Lung microvascular endothelial cell (primary cell): ENCODE measurements at places on chromosomes 3 and 15. TPM values are rescaled to one million over a fixed set of nuclear protein-coding genes. Genes with fewer than 3 reads are reported as not detected.
A peak's percentile ranks its signal among the peaks of the same experiment; 100 is the strongest.

DNA sequence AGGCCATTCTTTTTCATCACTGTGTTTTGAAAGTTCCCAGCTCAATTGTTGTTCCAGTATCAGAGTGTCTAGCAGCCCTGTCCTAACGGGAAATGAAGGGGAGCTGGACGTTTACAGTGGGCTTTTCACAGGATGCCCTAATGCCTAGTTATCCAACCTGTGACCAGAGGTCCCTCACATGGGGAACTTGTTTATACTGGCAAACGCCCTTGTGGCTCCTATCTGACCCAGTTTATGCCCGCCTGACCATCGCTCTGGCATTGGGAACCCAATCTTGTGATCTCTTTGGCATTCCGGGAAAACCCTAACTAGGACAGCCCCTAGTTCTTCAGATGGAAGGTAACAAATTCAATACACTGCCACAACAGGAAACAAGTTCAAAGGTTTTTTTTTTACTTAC, 14.5 kb upstream of the MYRIP start:
- DNase-seq, result peak; percentile 69

The LRRC3B gene
- total RNA-seq, result not detected in 2 replicates

- no peak for DNase-seq
Observed at GRCh38 chr3:76615719-76616118, 424.2 kb upstream of the ROBO2 start.

The GOLGA8J gene
- not detected in 2 replicates for total RNA-seq

DNA sequence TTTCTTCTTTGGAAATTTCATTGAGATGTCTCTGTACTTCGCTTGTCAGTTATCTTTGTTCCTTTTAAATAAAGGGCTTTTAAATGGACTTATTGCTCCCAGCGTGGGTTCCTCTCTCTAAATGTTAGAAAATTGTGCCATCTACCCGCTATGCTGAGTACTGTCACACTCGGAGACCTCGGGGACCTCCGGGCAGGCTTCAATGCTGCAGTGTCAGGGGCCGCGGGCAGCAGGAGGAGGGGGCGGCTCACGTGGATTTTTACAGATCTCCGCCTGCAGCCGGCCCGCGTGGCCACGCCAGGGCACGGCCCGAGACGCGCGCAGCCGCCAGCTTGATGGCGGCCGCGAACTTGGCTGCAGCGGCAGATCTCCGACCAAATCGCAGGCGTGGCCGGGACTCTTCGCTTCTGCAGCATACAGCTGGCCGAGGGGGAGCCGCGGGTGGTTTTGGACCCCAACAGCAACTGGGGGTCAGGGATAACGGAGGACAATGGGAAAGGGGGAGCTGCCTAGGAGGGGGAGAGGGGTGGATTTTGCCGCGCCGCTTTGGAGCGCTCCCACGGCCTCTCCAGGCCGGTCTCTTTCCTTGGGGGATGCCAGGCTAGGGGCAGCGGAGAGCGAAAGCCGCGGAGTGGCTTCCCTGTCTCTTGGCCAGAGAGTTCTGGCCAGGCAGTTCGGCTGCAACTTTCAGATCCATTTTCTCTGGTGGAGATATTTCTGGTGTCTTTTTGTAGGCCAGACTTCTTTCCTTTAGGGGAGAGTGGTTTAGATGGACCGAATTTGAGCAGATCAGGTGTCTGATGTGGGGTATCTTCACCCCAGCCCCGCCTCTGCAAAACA, 15.3 kb downstream of the NR2F2 start:
- peak; percentile 94 for DNase-seq

The SENP8 gene
- 1.1 and 1.2 TPM in 2 replicates for total RNA-seq

- DNase-seq, result no peak
Observed at GRCh38 chr15:74808078-74808839, 4.4 kb upstream of the LMAN1L start.

DNA sequence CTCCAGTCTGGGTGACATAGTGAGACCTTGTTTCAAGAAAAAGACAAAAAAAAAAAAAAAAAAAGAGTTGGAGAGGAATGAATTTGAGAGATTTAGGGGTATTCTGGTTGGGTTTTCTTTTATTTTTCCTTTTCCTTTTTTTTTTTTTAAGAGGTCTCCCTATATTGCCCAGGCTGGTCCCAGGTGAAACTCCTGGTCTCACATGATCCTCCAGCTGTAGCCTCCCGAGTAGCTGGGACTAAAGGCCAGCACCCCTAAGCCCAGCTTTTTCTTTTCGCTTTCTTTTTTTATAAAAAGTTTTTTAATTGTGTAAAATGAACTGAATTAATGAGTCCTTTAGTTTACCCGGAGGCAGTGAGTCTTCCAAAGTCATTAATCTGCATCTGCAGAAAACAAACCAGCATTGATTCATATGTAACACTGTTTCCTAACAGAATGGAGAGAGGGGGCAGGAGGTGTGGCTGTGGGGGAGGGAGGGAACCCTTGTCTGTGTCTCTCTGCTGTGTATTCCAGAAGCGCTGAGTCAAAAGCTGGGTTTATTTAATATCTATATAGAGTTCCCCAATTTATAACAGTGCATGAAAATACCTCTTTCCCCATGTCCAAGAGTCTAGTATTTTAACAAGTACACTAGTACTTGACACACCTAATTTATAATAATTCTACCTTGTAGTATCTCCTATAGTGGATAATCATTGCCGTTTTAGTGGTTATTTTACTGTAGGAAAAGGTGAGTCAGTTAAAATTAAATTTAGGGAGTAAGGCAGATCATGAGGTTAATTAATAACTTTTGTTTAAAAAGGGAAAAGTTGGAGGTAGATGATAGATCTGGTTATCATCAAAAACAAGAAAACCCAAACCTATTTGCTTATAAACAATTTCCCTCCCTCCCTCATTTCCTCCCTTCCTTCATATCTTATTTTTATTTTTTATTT, 2.6 kb upstream of the DPPA4 start:
- no peak for DNase-seq

DNA sequence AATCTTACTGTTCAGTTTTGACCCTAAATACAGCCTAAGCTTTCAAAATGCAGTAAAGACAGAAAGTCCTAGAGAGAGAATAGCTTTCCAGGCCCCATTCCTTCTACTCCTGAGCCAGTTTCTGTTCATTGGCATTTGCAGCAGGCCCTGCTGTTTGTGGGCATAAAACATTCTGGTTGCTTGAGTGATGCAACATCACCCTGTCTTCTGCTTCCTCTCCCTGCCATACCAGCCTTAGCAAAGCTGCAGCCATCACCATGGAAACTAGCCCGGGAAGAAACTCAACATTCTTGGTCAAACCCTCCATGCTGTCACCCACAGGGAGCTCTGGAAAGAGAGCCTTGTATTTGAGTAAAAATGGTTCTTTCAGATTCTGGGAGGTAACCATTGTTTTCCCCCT, 325.7 kb downstream of the MAGI1 start:
- no peak for DNase-seq

DNA sequence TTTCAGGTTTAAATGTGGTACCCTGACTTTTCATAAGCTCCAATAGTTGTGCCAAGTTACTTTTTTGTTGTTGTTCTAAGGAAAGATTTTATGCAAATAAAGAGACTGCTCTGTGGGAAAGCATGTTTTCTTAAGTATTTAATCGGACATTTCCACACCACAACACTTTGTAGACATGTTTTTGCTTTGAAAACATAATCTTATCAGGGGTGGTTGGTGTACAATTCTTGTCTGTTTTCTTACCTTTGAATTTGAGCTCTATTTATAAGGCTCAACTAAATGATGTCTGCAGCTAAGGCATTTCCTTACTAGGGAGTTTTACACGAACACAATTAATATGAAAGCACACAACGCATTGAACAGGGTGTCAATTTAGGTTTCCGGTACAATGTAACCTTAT, 81.5 kb upstream of the CDIN1 start:
- peak; percentile 45 for DNase-seq

The CYP8B1 gene
- not detected in 2 replicates for total RNA-seq

The CEP97 gene
- total RNA-seq, result 4.8 and 5.7 TPM in 2 replicates

DNA sequence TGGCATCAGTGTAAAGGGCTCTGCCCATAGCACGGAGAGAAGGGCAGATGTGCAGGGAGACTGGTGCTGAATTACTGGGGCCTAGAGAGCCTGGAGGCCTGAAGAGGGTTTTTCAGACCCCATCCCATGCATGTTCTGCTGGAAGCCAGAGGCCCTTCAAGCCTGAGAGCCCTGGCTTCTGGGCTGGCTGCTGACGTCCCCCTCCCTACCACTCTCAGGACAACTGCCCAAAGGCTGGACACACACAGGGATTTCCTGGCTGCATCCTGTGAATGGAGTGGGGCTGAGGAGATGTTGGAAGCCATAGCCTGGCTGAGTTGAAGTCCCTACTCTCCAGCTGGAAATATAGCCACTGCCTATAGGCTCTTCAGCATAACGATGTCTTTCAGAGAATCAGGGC, 16.9 kb upstream of the DOCK3 start:
- DNase-seq, result no peak

- DNase-seq, result no peak
Observed at GRCh38 chr3:61699622-61700021, 138.3 kb downstream of the PTPRG start.

GRCh38 chr3:130787422-130788068, 40.9 kb upstream of the PIK3R4 start:
- no peak for DNase-seq

DNA sequence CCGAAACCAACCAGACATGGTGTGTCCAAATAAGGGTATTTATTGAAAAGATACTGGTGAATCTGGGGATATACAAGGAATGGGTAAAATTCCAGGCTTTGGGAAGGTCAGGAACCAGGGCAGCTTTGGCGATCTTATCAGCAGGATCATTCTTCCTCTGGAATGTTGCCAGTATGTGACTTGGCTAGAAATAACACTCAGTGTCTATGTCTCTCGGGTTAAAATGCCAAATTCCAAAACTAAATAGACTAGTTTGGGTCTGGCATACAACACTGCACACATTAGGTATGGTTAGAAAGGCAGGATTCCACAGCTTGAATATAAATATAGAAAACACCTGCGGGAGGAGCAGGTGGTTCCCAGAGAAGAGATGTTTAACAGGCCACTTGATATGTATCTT, 220.2 kb upstream of the CD96 start:
- DNase-seq, result peak; percentile 57

The SCAMP5 gene
- 5.6 and 6.1 TPM in 2 replicates for total RNA-seq

GRCh38 chr15:80105193-80105592, 45.7 kb downstream of the ZFAND6 start:
- no peak for DNase-seq

GRCh38 chr3:137121704-137122314, 164.0 kb downstream of the IL20RB start:
- peak; percentile 68 for DNase-seq

GRCh38 chr3:10601151-10601856, 95.9 kb upstream of the ATP2B2 start:
- no peak for DNase-seq

DNA sequence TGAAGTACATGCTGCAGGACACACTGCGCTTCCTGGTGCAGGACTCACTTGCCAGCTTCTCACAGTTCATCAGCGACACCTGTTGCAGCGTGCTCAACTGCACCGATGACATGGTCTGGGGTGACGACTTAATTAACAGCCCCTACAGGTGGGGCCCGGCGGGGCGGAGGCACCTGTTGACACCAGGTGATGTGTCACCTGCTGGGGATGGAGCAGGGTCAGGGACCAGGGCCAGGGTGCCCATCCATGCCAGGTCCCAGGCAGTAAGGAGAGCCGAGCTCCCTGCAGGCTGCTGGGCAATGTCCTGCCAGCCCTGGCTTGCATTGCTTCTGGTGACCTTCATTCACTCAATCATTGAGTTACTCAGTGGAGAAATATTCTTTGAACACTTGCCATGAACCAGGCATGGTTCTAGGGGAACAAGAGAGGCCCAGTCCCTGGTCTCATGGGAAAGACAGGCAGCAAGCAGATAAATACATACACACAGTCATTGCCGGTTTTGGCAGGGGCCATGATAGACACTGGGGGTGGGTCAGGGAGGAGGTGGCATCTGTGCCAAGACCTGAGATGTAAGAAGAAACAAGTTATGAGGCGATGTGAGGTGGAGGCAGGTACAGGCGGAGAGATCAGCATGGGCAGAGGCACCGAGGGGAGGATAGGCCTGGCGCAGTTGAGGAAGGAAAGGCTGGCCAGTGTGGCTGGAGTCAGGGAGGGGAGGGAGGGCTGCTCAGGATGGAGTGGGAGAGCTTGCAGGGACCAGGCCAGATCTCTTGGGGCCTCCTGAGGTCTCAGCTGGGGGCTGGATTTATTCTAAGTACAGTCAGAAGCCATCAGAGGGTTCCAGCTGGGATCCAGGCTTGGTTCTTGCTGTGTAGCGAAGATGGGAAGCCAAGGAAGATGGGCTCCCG, 30.8 kb downstream of the DNAH1 start:
- DNase-seq, result no peak
